ENCODE measurements at places on chromosomes 4 and X. TPM values are rescaled to one million over a fixed set of nuclear protein-coding genes. Genes with fewer than 3 reads are reported as not detected.

Gene GABRG1
- total RNA-seq: not detected

Gene COL4A6
- total RNA-seq: 3.7 TPM

Gene CT45A5
- not detected for total RNA-seq

Gene ZNF41
- total RNA-seq: 7.1 TPM

Gene DCAF8L2
- total RNA-seq: not detected

Gene PROM1
- total RNA-seq: 0.85 TPM

Gene MED14
- 11.3 TPM for total RNA-seq

Gene PPAT
- total RNA-seq: 31.2 TPM

Gene FGFR3
- 0.56 TPM for total RNA-seq

Gene FGF2
- 79.8 TPM for total RNA-seq

Gene MAGEC1
- not detected for total RNA-seq

Gene ARR3
- not detected for total RNA-seq
